Stimulated activated CD8-positive, alpha-beta memory T cell treated with anti-CD3 and anti-CD28 coated beads, Interleukin-7, amount 100 ng/mL, for 1 hour (primary cell): ENCODE measurements at places on chromosomes 16 and 17.

- DNase-seq: no peak
Measured at GRCh38 chr17:2179615-2180295, 123.8 kb downstream of the SMG6 start.

DNA sequence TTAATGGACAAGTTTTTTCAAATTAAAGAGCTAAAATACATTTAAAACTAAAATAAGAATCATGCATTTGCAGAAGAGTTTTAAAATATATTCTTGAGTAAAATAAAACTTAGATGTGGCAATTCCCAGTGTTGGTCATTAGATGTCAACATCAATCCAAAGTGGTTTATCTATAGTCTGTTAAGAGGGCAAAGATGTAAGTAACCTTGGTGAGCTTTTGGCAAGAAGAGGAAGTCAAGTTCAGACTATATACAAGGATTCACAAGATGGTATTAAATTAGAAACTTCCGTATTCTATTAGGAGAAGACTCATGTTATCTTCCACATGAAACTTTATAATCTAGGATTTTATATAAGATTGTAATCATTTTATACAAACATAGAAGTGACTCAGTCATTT is 73.1 kb downstream of the CEP95 start:
- no peak for DNase-seq

- DNase-seq: no peak
Measured at GRCh38 chr17:45241328-45242028, 19.8 kb downstream of the FMNL1 start.

- no peak for DNase-seq
Measured at GRCh38 chr16:71707199-71707598, 17.3 kb downstream of the PHLPP2 start.

DNA sequence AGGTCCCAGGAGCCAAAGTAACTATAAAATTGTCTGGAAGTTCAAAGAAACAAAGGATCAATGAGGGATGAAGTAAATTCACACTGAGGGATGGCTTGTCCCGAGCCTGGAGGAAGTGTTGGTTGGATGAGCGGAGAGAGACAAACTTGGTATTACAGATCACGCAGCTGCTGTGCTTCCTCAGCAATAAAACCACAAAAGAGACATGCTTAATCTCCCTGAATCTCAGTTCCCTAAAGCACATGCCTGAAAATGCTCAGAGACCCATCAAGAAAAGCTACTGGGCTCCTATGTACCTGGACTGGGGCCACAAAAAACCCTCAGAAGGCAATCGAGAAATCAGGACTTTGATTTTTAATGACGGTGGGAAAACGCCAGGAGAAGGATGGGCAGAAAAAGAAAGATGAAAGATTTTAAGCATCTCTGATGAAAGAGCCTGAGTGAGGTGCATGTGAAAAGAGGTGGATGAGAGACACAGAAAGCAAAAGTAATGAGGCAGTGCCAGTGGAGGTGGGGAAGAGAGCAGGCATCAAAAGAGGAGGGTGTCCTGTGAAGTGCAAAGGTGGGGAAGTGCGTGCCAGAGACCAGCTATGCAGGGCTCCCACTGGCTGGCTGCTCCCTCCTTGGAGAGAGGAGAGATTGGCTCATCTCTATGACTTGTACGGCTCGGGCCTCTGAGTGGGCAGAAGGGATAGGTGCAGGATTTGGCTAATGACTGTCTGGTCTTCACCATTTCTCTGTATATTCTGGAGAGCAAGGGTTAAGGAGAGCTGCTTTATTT is 143.7 kb downstream of the ABCC12 start:
- no peak for DNase-seq

GRCh38 chr16:48409839-48410632 is 24.8 kb upstream of the SIAH1 start:
- DNase-seq: no peak

DNA sequence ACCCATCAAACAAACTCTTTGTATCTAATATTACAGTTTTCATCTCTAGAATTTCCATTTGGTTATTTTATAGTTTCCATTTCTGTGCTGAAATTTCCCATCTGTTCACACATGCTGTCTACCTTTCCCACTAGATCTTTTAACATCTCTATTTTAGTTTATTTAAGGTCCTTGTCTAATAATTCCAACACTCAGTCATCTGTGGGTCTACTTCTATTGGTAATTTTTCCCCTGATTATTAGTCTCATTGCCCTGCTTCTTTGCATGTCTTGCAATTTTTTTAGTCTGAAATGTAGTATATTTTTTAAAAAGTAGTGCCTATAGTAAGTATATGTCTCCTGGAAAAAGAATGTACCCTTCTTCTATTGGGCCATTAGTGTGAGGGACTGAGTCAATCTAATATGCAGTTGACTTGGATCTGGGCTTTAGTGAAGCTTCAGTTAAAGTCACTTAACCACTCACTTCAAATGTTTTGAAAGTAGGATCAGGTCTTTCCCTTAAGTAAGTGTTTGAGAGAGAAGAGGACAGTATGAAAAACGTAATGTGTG is 370.8 kb downstream of the SEC14L1 start:
- DNase-seq: no peak

GRCh38 chr16:19366391-19366790 is 51.3 kb upstream of the TMC5 start:
- no peak for DNase-seq

DNA sequence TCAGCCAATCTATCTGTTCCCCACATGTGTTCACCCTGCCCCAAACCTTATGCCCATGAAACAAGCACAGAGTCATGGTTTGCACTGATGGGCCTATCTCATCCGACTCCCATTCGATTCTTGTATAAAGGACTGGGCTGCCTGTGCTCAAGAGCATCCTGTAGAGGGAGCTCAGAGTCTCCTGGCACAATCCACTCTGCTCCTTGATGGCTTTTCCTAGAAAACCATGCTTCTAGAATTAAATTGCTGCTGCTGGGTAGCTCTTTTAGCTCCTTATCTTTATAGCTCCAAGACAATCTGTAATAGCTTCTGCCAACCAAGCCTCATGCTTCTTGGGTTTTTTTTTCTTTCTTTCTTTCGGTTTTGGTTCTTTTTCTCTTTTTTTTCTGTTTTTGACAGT is 9.7 kb downstream of the ZNF19 start:
- DNase-seq: no peak

- no peak for DNase-seq
Measured at GRCh38 chr16:56851671-56852400, 13.2 kb upstream of the SLC12A3 start.

GRCh38 chr17:50046667-50047066 is 9.2 kb upstream of the ITGA3 start:
- no peak for DNase-seq

GRCh38 chr17:60862482-60862881 is 184.8 kb downstream of the BCAS3 start:
- DNase-seq: no peak

GRCh38 chr16:73171380-73171779 is 123.5 kb upstream of the ZFHX3 start:
- DNase-seq: no peak

- no peak for DNase-seq
Measured at GRCh38 chr17:75489511-75489955, 25.8 kb downstream of the CASKIN2 start.

DNA sequence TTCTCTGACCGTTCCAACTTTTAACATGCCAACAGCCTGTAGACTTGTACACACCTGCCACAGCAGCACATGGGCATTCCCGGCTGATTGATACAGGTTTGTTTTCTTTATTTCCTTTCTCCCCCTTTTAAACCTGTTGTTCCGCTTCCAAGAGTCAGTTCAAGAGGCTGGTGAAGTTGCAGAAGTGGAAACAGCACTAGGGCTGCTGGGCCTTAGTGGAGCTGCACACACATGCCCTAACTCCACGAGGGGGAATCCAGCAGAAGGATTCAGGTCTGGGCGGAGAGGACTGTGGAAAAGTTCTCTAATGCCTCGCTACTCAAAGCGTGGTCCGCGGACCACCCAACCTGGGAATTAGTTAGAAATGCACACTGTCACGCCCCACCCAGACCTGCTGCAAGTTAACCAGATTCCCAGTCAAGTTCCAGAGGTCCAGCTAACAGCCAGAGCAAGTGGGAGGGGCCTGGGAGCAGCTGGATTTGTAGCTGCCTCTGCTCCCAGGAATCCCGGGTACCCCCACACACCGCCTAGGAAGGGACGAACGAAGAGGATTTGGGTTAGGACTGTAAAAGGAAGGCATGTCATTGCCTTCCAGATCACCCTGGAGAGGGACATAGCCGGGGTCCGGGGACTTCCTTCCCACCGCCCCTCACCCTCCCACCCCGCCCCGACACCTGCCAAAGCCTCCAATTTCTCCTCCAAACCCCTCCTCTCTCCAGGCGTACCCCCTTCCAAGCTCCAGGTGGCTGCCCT is 542 bp downstream of the SLC39A11 start:
- DNase-seq: no peak

GRCh38 chr16:30710971-30711370 is 12.0 kb downstream of the SRCAP start:
- DNase-seq: no peak

DNA sequence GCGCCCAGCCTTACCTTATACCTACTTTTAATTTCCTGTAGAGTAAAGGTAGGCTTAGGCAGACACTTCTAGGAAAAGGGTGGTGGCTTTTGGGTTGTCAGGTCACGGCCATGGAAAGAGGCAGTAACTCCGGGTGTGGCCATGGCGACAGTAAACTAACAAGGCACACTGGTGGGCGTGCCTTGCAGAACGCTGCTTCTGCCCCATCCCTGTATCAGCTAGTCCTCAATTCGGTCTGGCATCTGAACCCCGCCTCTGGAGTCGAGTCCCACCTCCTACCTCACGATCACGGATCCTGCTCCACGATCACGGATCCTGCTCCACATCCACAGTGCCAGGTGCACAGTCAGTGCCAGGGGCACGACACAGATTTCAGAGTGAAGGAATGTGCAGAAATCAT is 5.6 kb downstream of the ADCY9 start:
- DNase-seq: no peak

DNA sequence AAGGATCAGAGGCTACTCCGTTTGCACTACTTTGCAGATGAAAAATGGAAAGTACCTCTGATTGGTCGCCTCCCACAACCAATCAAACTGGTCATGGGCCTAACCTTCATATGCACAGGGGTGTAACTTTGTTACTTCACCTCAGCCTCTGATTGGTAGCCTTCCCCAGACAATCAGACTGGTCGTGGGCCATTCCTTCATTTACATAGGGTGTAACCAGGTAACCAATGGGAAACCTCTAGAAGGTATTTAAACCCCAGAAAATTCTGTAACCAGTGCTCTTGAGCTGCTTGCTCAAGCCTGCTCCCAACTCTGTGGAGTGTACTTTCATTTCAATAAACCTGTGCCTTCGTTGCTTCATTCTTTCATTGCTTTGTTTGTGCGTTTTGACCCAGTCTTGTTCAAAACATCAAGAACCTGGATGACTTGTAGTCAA is 39.2 kb upstream of the USP22 start:
- no peak for DNase-seq

GRCh38 chr17:8029121-8029520 is 9.7 kb upstream of the ALOX15B start:
- DNase-seq: no peak

DNA sequence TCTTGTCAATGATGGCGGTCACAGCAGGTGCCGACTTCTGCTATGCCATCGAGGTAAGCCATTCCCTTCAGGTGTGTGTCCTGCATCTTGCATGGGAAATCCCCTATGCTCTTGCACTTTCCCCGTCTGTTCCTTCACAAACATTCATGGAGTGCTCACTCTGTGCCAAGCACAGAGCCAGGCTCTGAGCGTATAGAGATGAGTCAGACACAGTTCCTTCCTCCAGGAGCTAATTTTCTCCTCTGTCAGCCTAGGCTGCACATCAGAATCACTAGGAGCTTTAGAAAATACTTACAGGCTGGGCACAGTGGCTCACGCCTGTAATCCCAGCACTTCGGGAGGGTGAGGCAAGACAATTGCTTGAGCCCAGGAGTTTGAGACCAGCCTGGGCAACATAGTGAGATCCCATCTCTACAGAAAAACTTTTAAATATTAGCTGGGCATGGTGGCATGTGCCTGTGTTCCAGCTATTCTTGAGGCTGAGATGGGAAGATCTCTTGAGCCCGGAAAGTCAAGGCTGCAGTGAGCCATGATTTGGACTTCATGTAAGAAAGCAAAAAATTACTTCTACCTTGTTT is 14.1 kb downstream of the PRMT7 start:
- no peak for DNase-seq

GRCh38 chr16:87420026-87421002 is 28.2 kb downstream of the MAP1LC3B start:
- DNase-seq: no peak

GRCh38 chr17:44877121-44877520 is 22.1 kb downstream of the EFTUD2 start:
- DNase-seq: no peak

DNA sequence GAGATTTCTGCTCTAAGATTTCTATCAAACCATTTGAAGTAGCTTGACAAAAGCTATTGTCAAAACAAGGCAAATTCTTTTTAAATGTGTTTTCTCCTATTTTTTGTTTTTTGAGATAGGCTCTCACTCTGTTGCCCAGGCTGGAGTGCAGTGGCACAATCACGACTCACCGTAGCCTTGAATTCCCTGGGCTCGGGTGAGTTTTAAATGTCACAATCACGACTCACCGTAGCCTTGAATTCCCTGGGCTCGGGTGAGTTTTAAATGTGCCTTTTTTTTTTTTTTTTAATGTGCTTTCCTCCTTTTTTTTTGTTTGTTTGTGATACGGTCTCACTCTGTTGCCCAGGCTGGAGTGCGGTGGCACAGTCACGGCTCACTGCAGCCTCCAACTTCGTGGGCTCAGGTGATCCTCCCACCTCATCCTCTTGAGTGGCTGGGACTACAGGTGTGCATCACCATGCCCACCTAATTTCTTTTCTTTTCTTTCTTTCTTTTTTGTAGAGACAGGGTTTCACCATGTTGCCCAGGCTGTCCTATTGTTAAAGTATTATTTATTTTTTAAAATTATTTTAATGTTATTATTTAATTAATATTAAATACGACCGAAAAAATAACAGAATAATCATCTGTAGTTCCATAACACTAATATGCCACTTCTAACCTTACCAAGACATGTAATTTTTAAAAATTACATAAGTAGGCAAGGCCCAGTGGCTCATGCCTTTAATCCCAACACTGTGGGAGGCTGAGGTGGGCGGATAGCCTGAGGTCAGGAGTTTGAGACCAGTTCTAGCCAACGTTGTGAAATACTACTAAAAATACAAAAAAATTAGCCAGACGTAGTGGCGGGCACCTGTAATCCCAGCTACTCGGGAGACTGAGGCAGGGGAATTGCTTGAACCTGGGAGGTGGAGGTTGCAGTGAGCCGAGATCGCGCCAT is 69.7 kb upstream of the FA2H start:
- no peak for DNase-seq

DNA sequence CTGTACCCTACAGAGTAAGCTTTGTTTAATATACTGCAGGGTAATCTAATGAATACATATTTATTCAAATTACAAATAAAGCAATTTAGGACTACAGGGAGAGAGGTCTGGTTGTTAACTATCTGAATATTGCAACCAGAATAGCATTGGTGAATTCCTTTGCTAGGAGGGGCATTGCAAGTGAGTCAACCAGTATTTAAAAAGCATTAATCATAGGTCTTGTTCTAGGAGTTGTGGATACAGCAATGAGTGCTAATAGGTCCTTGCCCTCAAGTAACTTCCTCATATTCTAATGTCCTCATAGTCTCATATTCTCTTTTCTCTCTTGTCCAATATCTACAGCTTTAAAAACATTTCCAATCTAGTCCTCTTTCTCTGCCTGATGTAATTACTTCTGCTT is 531.4 kb downstream of the CDH11 start:
- no peak for DNase-seq

GRCh38 chr17:7719661-7720060 is 2.1 kb downstream of the DNAH2 start:
- DNase-seq: no peak
